GM12878 (cell line): ENCODE measurements at places on chromosomes 6 and 20.

GRCh38 chr20:4793183-4793582 lies 71.5 kb downstream of the PRND start:
- DNase-seq, result no peak

DNA sequence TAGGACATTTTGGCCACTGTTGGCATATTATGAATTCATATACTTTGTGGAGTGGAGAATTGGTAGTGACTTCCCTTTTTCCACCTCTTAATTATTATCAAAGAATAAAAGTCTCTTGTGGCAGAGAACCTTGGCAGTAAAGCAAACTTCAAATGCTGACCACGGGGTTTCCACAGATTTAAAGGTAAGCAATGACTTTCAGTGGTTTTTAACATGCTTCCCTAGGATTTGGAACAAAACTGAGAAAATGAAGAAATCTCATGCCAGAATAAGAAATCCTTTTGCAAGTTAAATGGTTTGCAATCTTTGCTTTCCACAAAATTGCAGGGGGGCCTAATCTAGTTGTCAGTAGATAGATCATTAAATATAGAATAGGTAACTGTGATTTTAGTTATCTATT lies 2.0 kb upstream of the SDC4 start:
- DNase-seq, result no peak

GRCh38 chr6:47141963-47142362 lies 99.8 kb upstream of the ADGRF1 start:
- no peak for DNase-seq

GRCh38 chr6:163324688-163325389 lies 89.7 kb upstream of the QKI start:
- no peak for DNase-seq

DNA sequence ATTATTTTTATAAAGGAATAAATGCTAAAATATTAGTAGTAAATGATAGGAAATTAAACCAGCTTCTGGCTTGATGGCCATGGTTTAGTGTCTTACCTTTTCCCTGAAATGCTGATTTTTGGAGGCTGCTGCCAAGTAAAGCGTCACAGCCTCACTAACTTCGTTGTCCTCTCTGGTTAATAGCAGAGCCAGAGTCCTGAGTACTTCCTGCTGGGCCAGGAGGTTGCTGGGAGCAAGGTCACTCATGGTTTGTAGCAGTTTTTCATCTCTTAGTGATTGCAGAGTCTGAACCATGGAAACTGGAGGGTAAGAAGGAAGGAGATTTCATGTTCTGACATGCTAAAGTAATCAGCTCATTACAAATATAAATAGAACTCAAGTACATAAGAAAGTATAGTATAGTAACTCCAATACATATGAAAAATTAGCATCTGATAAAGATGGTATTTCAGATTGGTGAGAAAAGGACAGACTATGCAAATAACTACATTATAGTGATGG lies 26.5 kb upstream of the ARMH2 start:
- no peak for DNase-seq
